ENCODE measurements at places on chromosomes 7 and 10. TPM values are rescaled to one million over a fixed set of nuclear protein-coding genes. Genes with fewer than 3 reads are reported as not detected.

DNA sequence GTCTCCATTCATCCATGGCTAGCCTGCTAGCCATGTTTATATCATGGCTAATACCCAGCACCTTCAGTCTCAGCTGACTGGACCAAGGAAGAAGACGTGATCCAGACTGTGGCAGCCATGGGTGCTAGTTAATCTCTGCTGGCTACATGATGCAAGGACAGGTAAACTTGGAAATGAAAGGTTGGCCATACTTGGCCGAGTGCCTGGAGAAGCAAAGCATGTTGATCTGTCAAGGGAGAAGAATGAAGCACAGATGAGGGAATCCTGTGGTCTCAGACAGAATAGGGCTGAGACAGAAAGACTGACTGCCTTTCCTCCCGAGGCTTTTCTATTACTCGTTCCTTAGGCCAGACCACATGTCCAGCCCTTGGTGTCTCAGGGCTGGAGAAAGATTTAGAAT, 41.1 kb downstream of the CPVL start:
- no peak for DNase-seq

- peak; percentile 61 for DNase-seq
These were observed 81.0 kb downstream of the PPP1R3C start for GRCh38 chr10:91551856-91552255.

- DNase-seq = no peak
These were observed 136.9 kb upstream of the PTN start for GRCh38 chr7:137480401-137480800.

GRCh38 chr7:74334030-74334429, 44.8 kb downstream of the CLIP2 start:
- DNase-seq = peak; percentile 31

The ZMIZ2 gene
- polyA plus RNA-seq = 44.4 TPM

DNA sequence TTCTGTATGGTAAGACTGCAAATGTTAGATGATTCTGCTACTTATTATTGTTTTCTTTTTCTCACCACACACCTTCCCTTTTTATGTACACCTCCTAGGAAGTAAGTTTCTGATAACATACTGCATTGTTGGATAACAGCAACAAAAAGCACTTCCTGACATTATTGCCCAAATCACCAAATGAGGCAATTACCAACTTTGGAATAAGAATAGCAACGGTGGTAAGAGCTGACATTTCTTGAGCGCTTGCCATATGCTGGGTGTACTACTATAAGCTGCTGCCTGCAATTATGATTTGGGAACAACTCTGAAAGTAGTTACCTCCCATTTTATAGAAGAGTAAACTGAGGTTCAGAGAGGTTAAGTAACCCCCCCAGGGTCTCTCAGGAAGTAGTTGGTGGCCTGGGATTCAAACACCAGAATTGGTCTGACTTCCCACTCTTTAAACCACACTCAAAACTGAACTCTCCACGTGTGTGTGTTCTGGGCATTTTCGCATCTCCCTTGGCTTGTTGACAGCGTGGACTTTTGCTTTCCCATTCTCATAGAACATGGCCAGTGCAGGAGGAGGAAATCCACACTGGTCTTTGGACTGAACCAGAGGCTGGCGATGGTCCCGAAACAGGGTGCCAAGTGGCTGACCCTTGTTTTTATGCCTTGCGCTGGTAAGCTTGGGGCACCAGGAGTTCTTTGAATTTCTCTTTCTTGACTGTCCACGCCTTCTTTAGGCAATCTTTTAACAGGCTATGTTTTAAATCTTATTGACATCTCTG, 71.4 kb downstream of the TCF7L2 start:
- DNase-seq = no peak

The GRM3 gene
- 0.14 TPM for polyA plus RNA-seq

GRCh38 chr10:94225589-94225988, 137.2 kb downstream of the NOC3L start:
- DNase-seq = no peak

DNA sequence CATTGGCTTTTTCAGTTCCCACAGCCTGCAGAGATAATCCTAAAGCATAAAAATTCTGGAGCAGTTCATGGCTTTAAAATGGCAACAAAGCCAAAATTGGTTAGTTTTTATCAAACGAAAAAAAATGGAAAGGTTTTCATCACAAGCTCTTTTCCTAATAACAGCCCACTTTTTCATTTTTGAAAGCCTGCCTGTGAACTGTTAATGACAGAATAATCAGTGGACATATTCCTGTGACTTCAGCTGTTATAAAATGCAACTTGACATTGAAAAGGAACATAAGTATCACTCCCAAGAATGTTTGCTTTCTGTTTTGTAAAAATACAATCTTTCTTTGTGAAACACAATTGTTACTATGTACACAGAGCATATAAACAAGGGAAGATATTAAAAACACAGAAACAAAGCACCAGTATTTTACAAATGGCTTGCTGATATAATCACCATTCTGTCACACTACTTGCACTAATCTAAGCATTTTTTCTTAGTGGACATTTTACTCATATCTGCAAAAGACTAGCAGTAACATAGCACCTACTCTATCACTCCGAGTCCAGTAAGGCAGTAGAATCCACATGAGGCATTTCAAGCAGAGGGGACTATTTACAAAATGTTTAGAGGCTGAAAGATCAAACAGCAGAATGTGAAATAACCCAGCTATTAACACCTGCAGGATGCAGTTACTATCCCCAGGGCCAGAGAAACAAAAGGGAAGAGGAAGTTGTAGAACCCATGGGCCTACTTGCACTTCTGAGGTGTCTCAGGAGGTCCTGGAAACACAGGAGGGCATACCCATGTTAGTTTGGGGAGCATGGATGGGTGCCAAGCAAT, 26.4 kb downstream of the MACC1 start:
- DNase-seq = no peak

The SFRP5 gene
- polyA plus RNA-seq = 0.94 TPM

DNA sequence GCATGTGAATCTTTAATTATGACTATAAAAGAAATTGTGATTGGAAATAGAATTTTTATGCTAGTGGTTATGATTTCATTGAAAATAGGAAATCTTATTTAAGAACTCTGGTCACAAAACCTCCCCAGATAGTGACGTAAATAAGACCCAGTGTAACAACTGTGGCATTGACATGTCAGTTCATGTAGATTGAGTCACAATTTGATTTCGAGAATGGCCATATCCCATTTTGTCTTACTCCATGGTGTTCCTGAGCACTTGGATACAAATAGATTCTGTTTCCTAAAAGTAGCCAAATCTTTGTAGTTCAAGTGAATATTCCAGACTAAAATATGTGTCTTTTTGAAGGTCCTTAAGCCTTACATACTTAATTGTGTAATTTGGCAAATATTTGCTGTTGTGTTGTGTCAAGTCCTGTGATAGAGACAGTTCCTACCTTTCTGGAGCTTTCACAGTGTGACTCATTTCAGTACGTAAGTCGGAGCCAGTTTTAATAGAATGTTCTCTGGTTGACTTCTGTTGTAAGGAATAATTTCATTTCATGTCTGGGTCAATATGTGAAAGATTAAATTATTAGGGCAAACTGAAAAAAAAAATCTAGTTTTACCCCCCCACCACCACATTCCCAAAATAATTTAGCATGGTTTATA, 37.1 kb upstream of the TOMM7 start:
- no peak for DNase-seq

DNA sequence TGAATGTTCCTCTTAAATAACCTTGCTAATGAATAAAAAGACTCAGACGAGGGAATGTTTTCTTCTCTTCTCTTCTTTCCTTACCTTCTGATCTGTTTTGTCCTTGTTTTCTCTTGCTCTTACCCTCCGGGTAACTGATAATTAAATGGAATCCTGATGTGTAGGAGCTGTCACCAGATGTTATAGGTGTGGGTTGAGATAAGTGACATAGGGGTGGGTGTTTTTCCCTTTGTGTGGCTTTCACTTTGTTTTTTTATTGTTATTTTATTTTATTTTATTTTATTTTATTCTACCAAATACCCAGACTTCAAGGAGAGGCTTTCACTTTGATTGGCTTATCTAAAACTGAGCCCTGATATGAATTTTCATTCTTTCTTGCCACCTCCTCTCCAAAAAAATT, 25.5 kb downstream of the ANLN start:
- DNase-seq = no peak

The SGCE gene
- polyA plus RNA-seq = 119 TPM

The SP8 gene
- not detected for polyA plus RNA-seq

The PGAM2 gene
- 319 TPM for polyA plus RNA-seq

GRCh38 chr7:99083733-99084132, 60.2 kb downstream of the SMURF1 start:
- DNase-seq = no peak

The HK1 gene
- polyA plus RNA-seq = 35.4 TPM

- DNase-seq = no peak
These were observed 40.5 kb downstream of the AP3M1 start for GRCh38 chr10:74110120-74110519.

- DNase-seq = peak; percentile 52
These were observed 197.5 kb downstream of the C7orf25 start for GRCh38 chr7:42714356-42714755.

The DIP2C gene
- polyA plus RNA-seq = 37.7 TPM

DNA sequence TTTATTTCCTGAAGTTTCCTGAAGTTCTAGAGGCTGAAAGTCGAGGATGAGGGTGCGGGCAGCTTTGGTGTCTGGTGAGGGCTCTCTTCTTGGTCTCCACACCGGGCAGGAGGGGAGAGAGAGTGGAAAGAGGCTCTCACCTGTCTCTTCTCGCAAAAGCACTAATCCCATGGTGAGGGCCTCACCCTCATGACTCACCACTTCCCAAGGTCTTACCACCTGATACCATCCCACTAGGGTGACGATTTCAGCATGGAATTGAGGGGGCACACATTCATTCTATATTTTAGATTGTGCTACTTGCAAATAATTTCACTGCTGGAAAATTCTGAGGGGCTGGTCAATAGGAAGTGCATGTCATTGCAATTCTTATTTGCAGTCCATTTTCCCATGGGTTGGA, 292.9 kb downstream of the DPP6 start:
- DNase-seq = no peak

Measured in hindlimb muscle (tissue), 1 donor.